ENCODE measurements at places on chromosomes 16 and 17.

GRCh38 chr17:51147650-51148049 is 5.7 kb upstream of the NME1 start:
- no peak for DNase-seq

- DNase-seq: no peak
Observed at GRCh38 chr16:68790130-68790761, 53.1 kb upstream of the TANGO6 start.

DNA sequence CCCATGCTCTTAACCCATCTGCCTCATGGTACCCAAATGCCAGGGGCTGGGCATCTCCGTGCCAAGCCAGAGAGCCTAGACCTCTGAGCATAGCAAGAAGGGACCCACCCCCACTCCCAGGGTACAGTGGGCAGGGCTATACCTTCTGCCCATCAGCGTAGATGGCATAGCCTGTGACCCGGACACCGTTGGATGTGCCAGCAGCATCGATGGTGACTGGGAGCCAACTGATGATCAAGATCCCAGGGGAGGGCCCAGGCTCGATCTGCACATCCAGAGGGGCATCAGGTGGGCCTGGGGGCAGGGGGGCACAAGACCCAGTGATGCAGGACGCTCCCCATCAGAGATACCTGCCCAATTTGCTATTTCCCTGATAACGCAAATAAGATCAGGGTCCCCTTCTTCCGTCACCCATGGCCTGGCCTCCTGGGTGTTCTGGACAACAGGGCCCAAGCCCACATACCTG is 17.1 kb downstream of the TSPOAP1 start:
- no peak for DNase-seq

DNA sequence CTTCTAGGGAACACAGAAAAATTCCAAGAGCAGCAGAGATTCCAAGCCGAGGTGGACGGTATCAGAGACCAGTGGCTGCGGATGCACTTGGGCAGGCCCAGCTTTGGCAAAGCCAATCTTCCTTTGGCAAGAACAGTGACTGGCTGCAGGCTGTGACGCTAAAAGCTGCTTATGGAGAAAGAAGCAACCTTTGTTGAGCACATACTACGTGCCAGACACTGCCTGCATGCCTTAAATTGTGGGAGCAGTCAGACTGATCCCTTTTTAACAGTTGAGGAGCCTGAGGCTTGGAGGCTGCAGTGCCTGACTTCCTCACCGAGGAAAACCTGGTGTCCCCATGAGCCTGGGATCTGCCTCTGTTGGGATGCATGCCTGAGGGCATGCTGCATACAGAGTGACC is 69.0 kb upstream of the AMZ2 start:
- no peak for DNase-seq

- DNase-seq: no peak
Observed at GRCh38 chr16:72241930-72242329, 70.0 kb upstream of the PMFBP1 start.

GRCh38 chr17:81350320-81350890 is 44.9 kb upstream of the BAHCC1 start:
- DNase-seq: no peak

GRCh38 chr17:19958023-19958422 is 19.6 kb downstream of the AKAP10 start:
- DNase-seq: no peak

DNA sequence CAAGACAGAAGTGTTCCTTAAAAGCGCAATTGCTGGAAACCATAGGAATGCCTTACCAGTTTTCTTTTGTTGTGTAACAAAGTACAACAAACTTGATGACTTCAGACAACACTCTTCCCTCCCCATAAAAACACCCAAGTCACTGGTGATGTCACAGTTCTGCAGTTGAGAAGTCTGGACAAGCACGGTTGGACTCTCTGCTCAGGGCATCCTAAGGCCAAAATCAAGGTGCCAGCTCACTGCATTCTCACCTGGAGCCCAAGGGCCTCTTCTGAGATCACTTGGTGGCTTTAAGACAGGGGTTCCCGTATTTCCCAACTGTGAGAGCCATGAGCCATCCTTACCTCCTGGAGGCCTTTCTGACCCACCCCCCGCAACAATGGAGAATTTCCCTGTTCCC is 45.6 kb upstream of the MEAK7 start:
- no peak for DNase-seq

GRCh38 chr17:69597898-69598692 is 183.6 kb downstream of the MAP2K6 start:
- DNase-seq: no peak

DNA sequence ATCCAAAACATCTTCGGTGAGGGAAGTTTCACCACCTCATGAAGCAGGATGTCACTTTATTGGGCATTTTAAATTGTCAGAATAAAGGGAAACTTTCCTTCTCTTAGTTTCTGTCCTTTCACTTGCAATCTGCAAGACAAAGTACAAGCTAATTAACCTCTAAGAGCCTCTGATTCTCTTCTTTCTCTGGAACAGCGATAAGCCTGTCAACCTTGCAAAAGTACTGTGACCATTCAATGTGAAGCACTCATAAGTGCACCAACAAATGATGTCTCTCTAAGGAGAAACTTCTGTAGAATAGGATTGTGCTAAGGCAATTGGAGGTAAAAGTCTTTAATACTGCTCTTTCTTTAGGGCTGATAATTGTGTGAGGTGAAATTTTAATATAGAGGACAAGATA is 1622.3 kb downstream of the CDH8 start:
- DNase-seq: no peak

- no peak for DNase-seq
Observed at GRCh38 chr16:28616636-28617035, 6.8 kb upstream of the SULT1A1 start.

- no peak for DNase-seq
Observed at GRCh38 chr16:56793492-56793891, 63.6 kb downstream of the NUP93 start.

DNA sequence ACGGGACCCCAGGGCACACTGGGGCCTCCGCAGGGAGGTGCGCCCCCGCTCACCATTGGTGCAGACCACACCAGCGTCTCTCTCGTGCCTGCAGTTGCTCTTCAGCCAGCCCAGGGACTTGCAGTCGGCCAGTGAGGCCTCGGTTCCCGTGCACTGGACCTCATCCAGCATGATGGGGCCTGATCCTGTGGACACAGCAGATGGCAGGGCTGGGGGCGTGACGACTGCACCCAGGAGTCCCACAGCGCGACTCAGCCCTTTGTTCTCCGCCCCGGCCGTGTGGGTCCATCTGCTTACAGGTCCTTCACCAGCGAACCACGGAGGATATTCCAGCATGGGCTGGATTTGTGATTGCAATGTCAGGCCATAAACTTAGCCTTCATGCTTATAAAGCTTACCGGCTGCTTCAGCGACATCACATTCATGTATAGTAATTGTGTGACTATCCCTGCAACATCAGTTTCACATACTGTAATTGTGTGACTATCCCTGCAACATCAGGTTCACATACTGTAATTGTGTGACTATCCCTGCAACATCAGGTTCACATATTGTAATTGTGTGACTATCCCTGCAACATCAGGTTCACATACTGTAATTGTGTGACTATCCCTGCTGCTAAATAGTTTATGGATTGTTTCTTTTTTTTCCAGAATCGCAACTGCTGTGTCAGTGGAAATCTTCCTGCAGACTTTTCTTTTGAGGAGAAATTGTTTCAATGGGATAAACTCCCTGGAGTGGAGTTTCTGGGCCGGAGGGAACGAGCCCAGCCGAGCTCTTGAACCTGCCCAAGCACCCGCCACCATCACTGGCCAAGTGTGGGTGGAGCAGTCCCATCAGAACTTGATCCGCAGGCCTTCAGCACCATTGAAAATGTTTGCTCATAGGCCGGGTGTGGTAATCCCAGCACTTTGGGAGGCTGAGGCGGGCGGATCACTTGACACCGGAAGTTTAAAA is 4.8 kb downstream of the LGALS3BP start:
- DNase-seq: no peak

- DNase-seq: no peak
Observed at GRCh38 chr16:58418601-58419000, 26.3 kb downstream of the GINS3 start.

DNA sequence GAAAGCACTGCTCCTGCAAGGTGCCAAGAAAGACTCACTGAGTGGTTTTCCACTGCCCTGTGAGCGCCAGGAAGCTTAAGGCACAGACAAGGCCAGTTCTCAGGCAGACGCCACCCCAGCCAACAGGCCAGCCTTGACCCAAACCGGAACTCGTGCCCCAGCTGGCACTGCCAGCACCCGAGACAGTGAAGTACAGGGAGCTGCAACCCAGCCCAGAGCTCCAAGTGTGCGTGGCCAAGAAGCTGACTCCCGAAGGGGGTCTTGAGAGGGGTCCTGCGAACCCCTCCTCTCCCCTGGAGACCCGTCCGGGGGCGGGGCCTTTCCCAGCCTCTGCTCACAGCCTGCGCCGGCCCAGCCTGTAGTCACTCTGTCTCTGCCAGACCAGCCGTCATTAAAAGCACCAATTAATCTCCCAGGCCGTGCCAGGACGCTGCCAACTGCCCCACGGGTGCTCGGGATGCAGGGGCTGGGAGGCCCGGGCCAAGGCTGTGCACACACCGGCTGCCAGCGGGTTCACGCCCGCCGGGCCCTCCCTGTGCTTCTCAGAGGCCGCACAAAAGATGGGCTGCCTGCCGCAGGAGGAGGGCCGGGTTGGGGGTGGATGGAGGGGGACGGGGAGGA is 4.4 kb upstream of the SOX8 start:
- DNase-seq: no peak

- no peak for DNase-seq
Observed at GRCh38 chr16:28098959-28099945, 35.7 kb upstream of the GSG1L start.

GRCh38 chr17:66306446-66306845 is 4.0 kb downstream of the PRKCA start:
- DNase-seq: no peak

DNA sequence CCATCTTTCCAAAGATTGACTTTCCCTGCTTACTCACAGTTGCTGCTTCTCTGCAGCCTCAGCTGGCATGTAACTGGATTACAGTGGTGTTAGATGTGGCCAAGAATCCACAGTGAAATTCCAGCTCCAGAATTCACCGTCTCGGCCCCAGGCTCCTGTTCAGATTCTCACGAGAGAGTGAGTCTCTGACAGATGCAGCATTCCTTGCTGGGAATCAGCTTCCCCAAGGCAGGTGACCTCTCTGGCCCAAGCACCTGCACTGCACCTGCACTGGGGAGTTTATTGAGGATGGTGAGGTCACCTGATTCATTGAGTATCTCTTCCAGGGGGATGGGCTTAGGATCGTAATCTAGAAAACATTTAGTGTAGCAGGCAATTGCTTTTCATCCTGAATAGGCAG is 600.5 kb upstream of the RBFOX1 start:
- no peak for DNase-seq

GRCh38 chr16:9333469-9333868 is 242.0 kb downstream of the HAPSTR1 start:
- no peak for DNase-seq

DNA sequence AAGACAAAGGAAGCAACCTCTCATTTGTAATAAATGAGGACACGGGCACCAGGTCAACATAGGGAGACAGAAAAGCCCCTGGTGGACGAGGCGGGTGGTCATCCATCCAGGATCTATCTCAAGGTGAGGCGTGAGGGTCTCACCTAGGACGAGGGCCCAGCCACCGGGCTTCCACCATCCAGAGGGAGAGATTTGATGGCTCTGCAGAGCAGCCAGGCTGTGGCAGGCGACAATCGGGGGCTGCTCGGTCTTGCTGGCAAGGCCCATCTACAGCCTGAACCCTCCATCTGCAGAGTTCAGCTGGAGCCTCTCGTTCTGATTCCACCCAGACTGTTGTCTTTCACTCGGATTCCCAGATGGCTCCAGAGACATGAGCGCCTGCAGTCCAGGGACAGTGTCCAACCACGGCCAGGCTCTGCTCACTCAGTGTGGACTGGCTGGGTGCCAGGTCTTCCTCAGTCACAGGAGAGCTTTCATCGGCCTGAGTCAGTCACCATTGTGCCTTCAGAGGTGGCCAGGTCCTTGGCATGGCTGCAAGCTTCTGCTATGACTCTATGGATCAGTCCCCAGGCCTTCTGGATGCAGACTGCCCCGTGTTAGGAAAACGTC is 5.9 kb downstream of the LITAFD start:
- DNase-seq: no peak

DNA sequence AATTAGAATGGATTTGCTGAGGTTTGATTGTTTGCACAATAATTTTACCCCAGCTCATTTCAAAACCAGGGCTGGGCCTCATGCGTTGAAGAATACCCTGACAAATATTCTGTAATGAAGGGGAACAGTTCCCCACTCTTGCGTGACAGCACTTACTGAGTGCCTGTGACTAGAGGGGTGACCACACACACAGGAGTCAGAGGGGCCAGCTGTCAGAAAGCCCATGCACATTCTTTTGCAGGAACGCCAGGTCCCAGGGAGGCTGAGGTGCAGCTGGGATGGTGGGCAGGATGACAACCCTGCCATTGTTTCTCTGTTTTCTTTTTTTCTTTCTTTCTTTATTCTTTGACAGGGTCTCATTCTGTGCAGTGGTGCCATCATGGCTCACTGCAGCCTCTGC is 44.6 kb downstream of the SMPD3 start:
- no peak for DNase-seq

DNA sequence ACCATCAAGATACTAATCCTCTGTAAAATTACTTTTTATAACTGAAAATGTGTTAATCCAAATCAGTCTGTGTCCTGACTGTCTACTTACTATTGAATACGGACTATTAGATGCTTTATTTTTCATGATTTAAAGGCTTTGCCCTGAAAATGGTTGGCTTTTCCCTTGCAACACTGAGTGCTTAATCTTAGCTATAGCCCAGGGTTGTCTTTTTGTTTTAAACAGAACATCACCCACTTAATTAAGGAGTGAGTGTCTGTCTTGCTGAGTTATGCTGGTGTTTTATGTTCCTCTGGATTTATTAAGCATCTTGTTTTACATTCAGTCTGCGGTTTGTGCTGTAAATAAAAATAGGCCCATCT is 11.0 kb downstream of the FTO start:
- DNase-seq: no peak

DNA sequence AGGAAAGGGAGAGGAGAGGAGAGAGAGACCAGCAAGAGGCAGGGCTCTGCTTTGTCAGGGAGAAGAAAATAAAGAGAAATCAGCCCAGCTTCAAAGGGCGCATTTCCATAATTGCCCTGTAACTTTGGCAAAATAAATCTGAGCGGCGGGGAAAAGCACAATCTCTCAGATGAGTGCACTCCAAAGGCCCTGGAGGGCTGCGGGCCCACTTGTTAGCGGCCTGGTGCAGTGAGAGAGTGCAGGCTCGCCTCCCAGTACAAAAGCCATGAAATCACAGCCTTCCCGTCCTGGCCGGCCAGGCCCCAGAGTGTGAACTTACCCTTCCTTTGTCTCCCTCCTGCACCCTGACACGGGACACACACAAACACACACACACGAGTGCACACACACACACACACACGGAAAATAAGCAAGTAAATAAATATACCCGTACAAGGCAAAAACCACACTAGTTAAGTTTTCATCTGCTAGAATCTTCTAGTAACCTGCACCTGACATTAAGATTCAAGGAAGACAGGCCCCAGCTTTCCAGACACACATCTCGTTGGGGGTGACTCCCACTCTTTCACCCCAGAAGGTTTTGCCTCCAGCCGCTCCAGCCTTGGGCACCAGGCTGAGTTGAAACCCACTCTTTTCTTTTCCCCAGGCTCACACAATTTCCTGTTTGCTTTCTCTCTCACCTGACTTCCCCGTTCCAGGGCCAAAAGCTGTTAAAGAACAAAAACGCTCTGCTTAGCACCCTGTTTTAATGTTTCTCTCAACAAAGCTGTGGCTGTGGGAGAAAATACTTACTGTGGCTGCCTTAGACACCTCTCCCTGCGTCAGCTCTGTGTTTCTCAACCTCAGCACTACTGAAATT is 8.5 kb downstream of the IRX3 start:
- DNase-seq: no peak

- DNase-seq: no peak
Observed at GRCh38 chr16:62038646-62039045, 2.4 kb upstream of the CDH8 start.

Data from T-helper 9 cell (primary cell).